ENCODE measurements at places on chromosomes 4 and X.
A peak's percentile ranks its signal among the peaks of the same experiment; 100 is the strongest.

- peak; percentile 68 for DNase-seq
These were observed 3.1 kb upstream of the TCEANC start for GRCh38 chrX:13649838-13650237.

GRCh38 chr4:103168993-103169392 is 29.1 kb downstream of the CENPE start:
- DNase-seq = peak; percentile 10

- DNase-seq = no peak
These were observed 497.9 kb downstream of the SMARCA1 start for GRCh38 chrX:129025376-129025775.

DNA sequence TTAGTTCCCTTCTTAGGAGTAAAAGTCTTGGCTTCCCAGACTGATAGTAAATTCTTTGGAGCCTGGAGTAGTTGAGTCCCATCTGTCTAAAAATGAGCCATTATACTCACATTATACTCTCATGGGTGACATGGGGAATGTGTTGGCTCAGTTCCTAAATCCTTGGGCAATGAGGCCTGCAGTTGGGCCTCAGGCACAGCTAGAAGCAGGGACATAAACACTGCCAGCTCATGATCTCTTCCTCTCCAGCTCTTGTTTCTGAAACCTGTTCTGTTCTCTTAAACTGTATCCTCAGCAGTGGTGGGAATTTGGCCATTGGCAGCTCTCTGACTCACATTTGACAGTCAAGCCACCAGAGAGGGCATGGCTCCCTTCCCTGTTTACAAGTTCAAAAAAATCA is 212.5 kb downstream of the SPATA18 start:
- no peak for DNase-seq

DNA sequence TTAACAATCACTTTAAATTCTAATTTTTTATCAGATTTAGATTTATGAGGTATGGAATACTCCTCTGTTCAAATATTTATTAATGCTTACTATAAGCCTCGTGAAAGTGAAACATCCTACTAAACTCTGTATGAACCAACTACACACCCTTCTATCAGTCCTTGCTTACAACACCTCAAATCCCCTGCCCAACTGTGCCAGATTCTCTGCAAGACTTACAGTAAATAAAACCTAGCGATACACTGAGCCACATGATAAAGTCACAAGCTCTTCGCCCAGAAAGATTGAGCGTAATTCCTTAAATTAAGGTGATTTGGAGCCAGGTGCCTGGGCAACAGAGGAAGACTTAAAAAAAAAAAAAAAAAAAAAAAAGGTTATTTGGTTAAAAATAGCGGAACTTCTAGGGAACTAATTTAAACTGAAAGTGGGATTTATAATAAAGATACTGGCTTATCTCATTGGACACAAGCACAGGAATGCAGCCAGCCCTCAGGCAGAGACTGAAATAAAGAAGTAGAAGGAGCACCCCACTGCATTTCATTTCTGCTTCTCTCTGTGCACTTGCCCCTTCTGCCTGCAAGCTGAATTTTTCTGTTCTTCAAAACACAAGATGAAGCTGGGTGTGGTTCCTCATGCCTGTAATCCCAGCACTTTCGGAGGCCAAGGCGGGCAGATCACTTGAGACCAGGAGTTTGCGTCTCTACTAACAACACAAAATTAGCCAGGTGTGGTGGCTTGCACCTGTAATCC is 17.5 kb upstream of the C4orf36 start:
- peak; percentile 64 for DNase-seq

GRCh38 chr4:53592686-53593501 is 1.6 kb upstream of the LNX1 start:
- DNase-seq = peak; percentile 58

GRCh38 chr4:185640811-185641675 is 105.7 kb upstream of the PDLIM3 start:
- DNase-seq = peak; percentile 83

- DNase-seq = no peak
These were observed 47.3 kb downstream of the SETD7 start for GRCh38 chr4:139508581-139509237.

DNA sequence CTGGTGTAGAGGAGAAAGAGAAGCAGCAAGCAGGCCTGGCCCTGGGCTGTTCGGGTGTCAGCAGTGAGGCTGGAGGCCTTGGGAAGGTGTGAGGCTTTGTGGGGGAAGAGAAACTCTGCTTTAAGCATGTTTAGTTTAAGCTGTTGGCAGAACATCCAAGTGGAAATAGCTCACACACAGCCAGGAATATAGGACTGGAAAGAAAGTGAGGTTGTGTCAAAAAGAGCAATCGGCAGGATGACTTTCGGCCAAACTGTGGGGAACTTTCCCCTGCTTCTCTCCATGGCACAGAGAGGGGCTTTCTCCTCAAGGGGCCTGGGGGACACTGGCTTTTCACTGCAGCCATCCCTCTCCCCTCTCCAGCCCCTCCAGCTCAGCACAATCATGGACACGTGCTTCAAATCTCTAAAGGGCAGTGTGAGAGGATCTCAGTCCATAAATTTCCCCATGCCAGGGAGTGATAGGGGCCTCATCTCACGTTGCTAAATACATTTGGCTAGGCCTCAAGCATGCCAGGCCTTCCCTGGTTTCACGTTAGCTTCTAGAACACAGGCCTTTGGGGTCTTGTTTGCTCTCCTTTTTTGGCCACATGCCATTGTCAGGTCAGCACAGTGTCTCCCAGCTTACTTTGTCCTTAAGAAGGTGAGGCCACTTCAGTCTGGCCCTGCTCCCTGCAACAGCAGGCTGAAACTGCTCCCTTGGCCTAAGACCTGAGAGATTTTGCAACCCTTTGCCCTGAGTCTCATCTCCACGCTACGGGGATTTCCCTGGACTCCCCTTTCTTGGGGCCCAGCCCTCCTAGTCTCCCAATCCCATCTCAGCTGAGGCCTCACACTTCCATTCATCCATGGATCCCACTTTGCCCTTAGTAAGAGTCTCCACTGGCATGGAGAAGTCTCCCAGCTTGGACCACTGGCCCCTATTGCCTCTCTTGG is 8.3 kb upstream of the CITED1 start:
- peak; percentile 15 for DNase-seq

- no peak for DNase-seq
These were observed 65.1 kb downstream of the WNK3 start for GRCh38 chrX:54292755-54293154.

DNA sequence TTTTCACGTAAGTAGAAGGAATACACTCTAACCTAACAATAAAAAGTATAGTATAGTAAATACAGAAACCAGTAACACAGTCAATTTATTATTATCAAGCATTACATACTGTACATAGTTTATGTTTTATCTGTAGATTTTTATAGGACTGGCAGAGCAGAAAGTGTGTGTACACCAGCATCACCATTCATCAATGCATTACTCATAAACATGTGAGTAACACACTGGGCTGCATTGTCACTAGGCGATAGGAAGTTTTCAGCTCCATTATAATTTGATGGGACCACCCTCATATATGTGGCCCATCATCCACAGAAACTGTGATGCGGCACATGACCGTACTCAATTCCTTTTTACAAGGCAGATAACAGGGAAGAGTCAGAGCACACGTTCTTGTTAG is 137.8 kb upstream of the RBPJ start:
- DNase-seq = peak; percentile 57

- DNase-seq = peak; percentile 49
These were observed 338.1 kb downstream of the BCOR start for GRCh38 chrX:39759526-39760224.

DNA sequence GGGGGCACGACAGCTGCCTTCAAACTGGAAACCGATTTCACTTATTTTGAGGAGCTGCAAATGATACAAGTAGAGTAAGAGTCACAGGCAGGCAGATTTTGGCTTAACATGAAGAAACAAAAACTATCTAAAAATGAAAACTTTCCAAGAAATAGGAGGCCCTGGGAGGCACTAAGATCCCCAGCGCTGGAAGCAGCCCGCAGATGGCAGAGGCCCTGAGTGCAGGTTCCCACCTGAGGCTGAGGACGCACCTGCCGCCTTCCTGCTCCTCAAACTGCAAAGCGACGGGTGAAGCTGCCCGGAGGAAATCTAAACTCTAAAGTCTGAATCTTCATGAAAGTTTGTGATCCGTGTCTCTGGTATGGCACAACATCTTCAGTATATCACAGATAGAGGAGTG is 138.7 kb downstream of the AFAP1 start:
- no peak for DNase-seq

DNA sequence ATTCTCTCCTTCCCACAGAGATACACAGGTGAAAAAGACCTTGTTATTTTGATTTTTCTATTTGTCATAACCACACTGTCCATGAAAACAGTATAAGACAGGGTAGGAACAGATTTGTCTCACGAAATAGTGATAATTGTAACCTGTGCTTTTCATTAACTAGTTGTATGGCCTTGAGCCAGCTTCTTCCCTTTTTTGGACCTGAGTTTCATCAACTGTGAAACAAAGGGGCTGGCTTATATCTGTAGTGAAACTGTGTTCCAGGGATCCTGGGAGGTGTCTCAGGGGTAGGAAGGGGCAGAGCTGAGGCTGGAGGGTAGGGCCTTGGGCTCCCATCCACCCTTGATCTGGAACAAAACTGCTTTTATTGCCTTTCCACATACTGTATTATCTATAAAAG is 50.9 kb downstream of the MED28 start:
- DNase-seq = no peak

DNA sequence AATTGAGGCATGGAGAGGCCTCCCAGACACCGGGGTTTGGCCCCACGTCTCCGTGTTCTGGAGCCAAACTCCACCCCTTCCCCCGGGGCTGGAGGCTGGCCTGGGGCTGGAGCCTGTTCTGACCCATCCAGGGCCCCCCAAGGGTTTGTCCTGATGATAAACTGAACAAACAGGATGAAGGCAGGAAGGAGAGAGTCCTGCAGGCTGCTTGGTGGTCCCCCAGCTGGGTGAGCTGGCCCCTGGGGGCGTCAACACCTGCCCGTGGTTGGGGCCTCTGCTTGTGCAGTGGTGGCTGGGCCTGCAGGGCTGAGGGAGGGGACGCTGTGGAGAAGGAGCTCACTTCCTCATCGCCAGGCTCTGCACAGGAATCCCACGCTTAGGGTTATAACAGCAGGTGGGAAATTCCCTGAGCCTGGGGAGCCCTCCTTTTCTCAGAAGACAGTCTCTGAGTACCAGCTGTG is 2.3 kb downstream of the SH3TC1 start:
- no peak for DNase-seq

DNA sequence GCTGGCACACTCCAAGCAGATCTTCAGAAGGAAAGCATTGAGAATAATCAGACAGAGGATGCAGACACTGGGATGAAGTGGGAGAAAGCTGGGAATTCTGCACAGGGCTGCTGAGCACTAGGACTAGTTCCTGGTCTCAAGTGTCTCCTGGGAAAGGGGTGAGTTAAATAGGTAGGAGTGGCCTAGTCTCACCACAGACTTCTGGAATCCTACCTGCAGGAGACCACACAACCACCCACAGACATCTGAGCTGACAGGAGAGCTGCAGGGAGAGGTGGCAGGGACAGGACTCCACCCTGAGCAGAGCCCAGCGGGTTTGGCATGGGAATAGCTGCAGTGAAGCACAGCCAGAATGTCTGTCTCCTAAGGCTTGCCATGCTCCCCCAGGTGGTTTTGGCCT is 95.1 kb upstream of the GALNTL6 start:
- no peak for DNase-seq

- DNase-seq = no peak
These were observed 61.3 kb upstream of the CRMP1 start for GRCh38 chr4:5954056-5954760.

- no peak for DNase-seq
These were observed 142.5 kb downstream of the COL4A5 start for GRCh38 chrX:108582151-108582550.

DNA sequence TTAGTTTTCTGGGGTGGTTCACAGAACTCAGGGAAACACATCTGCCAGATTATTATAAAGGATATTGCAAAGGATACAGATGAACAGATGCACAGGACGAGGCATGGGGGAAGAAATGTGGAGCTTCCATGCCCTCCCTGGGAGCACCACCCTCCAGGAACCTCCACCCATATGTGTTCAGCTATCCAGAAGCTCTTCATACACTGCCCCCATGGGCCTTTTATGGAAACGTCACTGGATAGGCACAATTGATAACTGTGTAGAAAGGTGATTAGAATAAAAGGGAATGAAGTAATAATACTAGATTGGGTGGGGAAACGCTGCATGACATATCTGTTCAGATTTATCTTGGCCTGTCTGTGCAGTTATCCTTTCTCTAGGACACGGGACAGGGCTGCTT is 357.9 kb downstream of the HS3ST1 start:
- DNase-seq = no peak

- DNase-seq = no peak
These were observed 10.0 kb upstream of the HAND2 start for GRCh38 chr4:173539986-173540385.

- DNase-seq = no peak
These were observed at the start of gene POU4F2 for GRCh38 chr4:146638786-146639505. TSS of gene POU4F2 (plus strand) at chr4:146638893. CDS start at chr4:146639141, 248 bp downstream.

DNA sequence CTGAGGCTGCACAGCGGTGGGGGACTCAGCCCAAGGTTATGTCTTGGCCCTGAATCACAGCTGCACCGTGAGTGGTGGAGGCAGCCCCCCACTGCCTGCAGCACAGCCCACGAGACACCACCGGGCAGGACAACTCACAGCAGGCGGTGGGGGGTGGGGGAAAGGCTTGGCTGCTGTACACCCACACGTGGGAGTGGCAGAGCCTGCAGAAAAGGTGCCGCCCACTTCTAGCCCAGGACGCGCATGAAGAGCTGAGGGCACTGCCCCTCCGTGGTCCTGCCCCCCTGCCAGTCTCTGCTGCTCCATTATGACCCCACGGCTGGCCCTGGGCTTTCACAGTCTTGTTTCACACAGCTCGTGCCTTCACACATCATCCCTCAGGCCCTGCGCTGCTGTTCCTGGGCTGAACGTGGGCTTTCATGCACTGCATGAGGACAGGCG is 40.8 kb downstream of the FGFRL1 start:
- DNase-seq = no peak

DNA sequence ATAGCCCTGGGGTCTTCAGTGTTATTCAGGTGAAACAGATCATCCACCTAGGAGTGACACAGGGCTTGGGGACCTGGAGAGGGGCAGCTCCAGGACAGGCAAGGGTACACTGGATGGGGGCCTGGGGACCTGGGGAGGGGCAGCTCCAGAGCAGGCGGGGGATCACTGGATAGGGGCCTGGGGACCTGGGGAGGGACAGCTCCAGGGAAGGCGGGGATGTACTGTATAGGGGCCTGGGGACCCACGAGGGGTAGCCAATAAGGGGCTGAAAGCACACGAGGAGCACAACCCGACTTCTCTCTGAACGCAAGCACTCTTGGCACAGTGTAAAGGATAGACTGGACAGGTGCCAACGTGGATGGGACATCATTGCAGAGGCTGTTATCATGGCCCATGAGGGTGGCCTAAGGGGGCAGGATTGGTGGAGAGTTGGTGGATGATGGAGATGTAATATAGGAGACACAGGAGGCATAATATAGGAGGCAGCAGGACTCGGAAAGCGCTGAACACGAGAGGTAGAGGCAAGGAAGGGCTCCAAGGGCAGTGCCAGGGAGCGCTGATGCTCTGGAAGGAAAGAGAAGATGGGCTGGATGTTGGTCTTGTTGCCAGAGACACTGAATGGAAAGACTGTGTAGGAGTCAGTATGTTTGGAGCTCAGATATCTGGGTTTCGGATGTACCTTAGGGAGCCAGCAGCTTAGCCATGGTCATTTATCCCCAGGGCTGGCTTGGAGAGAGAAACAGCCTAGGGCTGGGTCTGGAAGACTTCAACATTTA is 37.9 kb upstream of the FGFBP2 start:
- no peak for DNase-seq

GRCh38 chr4:74308215-74308614 is at the start of gene EPGN:
TSS of gene EPGN (plus strand) at chr4:74308470. CDS start at chr4:74308534, 64 bp downstream.
- DNase-seq = no peak
